ENCODE measurements at places on chromosomes 7 and 10. TPM values are rescaled to one million over a fixed set of nuclear protein-coding genes. Genes with fewer than 3 reads are reported as not detected.

GRCh38 chr10:71429929-71430328 lies 33.2 kb downstream of the CDH23 start:
- no peak for DNase-seq

GRCh38 chr7:119681336-119681735 lies 591.6 kb upstream of the KCND2 start:
- no peak for DNase-seq

GRCh38 chr10:131206111-131206995 lies 105.2 kb downstream of the TCERG1L start:
- DNase-seq: no peak

DNA sequence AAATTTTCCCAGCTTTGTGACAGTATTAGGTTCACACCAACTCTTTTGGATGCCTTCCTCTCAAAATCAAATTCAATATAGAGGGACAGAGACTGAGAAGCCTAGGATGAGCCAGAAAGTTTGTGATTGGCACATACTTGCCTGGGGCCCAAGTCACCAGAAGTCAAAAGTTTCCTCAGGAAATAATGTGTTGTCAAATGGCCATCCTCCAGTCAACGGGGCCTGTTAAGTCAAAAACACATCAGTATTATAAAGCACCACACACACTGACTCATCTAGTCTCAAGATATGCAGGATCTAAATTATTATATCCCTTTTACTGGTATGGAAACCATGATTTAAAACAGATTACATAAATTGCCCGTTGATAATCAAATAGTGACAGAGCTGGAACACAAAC lies 158.1 kb downstream of the AHR start:
- DNase-seq: no peak

GRCh38 chr10:6385665-6386064 lies 182.9 kb downstream of the PFKFB3 start:
- peak; percentile 48 for DNase-seq

- no peak for DNase-seq
Observed at GRCh38 chr10:76358743-76359395, 927.4 kb downstream of the LRMDA start.

DNA sequence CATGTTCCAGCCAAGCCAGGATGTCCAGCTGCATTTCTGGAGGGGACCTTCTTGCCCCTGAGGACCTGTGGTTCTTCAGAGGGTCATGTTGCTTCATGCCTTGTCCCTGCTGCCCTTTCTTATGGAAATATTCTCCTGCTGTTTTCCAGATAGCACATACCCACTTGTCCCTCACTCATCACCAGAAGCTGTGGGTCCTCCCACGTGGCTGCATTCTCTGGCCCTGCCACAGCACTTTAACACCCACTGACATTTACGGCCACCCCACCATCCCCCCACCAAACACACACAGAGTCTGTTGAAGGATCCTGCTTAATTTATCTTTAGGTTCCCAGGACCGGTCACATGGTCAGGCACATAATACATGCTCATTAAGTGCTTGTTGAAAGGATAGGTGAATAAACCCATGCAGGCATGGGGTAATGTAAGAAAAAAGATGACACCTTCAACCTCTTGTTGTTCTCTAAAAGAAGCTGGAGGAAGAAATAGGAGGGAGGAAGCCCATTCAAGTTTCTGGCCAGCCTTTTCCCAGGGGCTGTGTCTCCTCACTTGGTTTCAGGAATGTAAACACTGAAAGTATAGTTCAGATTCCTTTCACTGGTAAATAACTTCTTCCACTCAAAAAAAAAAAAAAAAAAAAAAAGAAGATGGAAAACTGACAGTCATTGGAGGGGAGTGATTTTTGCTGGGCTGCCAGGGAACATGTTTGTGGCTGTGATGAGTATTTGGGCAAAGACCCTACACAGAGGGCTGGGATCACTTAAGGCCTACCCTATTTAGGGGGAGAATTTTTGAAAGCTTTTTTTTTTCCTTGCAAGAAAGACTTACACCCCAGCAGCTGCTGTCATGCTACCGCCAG lies 19.8 kb upstream of the BMPER start:
- no peak for DNase-seq

PUS7 gene
- 18.2 TPM for total RNA-seq
